ENCODE measurements at places on chromosomes 11 and 22.

DNA sequence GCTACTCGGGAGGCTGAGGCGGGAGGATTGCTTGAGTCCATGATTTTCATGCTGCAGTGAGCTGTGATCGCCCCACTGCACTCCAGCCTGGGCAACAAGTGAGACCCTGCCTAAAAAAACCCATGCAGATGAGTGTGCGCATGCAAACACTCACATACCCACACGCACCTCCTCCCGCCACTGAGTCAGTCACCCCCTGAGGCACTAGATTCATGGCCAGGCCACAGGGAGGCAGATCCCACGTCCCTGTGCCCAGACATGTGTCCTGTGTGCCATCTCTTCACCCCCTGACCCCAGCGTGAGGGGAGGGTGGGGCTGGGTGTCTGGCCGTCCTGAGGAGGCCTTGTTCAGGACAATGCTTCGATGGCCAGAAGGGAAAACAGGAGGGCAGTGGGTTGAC lies 15.5 kb downstream of the RELT start:
- no peak for DNase-seq

GRCh38 chr11:79129702-79130101 lies 311.1 kb downstream of the TENM4 start:
- DNase-seq, result no peak

DNA sequence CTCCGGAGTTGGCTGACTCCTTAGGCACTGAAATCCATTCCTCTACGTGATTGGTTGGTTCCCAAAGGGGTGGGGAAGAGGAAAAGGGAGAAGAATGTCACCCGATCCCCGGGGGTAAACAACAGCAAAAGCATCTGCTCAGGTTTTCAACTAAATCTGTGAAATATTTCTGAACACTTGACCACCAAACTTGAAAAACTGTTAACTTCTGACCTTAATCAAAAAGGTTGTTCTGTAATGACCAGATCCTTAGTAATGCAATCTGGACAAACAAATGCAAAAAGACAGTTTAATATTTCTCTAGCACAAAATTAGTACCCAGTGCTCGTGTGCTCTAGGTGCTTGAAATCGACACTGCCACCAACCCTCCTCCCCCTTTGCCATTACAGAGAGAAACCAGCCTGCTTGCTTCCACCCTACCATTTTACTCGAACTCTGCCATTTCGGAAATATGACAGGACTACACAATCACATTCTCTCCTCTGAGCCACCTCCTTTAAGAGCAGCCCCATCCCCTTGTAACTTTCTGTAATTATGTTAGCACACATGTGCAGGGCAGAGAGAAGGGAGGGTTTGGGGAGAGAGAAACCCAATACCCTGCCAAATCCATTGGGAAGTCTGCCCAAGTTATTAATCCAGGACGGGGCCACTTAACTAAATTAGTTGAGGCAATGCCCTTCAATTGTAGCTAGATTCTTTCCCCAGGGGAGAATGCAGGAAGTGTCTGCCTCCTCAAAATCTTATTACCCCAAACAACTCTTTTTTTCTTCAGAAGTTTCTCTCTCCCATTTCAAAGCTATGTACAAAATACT lies 113.8 kb downstream of the RBFOX2 start:
- no peak for DNase-seq

GRCh38 chr11:17508306-17508705 lies 31.7 kb upstream of the ABCC8 start:
- DNase-seq, result no peak

- DNase-seq, result no peak
These were observed 8.1 kb downstream of the APIP start for GRCh38 chr11:34907934-34908593.

- DNase-seq, result no peak
These were observed 1.2 kb downstream of the GPR83 start for GRCh38 chr11:94400050-94400449.

DNA sequence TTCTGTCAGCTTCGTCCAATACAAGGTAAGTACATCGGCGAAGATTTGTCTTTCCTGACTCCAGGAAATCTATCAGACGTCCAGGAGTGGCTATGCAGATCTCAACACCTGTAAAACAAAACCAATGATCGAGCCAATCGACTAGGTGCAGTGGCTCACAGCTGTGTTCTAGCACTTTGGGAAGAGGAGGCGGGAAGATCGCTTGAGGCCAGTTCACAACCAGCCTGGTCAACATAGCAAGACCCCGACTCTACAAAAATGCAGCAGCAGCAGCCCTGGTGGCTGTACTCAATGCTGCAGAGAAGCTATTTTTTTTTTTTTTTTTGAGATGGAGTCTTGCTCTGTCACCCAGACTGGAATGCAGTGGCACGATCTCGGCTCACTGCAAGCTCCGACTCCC lies 11.2 kb downstream of the DDX17 start:
- no peak for DNase-seq

DNA sequence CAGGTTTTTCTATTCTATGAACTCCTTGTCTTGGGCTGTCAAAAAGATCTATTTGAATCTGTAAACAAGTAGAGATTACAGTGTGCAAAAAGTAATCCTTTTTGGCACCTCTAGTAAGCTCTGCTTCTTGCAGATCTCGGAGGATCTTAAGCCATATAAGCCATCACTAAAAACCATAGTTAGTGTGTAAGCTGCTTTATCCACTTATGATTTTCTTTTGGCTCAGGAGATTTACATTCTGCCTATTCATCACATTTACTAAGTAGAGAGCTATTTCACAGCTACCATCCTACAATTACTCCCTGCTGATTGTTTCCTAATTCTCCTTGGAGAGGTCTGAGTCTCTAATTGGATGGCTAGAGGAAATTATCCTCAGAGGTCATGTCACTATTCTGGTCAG lies 385.7 kb downstream of the AASDHPPT start:
- DNase-seq, result no peak

DNA sequence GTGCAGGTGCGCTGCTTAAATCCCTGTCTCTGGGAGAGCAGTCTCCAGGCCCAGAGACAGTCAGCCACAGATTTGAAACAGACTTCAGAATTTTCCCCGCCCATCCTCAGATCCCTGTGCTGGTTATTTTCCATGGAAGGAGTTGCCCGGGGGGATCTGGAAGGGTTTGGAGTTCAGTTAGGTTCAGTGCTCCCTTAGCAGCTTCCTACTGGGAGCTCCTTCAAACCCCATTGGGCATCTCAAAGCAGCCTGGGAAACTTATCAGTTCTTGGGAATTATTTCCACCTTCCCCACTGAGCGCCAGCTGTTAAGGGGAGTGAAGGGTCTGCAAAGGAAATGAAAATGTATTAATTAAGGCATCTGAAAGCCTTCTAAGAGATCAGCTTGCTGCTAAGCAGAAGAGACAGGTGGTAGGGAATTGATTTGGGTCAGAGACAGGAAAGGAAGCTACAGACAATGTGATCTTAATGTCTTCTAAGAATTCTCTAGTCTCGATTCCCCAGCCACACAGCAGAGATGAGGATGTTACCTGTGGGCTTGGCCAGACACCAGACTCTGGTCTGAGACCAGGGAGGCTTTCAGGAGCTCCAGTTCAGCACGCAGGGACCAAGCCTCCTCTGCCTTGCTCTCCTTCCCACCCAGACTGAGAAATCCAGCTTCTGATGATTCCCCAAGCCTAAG lies 106.2 kb upstream of the TBCEL start:
- DNase-seq, result no peak

- DNase-seq, result no peak
These were observed 7.5 kb upstream of the SOX10 start for GRCh38 chr22:37991731-37992442.

- no peak for DNase-seq
These were observed 12.6 kb downstream of the HIPK3 start for GRCh38 chr11:33269822-33270221.

DNA sequence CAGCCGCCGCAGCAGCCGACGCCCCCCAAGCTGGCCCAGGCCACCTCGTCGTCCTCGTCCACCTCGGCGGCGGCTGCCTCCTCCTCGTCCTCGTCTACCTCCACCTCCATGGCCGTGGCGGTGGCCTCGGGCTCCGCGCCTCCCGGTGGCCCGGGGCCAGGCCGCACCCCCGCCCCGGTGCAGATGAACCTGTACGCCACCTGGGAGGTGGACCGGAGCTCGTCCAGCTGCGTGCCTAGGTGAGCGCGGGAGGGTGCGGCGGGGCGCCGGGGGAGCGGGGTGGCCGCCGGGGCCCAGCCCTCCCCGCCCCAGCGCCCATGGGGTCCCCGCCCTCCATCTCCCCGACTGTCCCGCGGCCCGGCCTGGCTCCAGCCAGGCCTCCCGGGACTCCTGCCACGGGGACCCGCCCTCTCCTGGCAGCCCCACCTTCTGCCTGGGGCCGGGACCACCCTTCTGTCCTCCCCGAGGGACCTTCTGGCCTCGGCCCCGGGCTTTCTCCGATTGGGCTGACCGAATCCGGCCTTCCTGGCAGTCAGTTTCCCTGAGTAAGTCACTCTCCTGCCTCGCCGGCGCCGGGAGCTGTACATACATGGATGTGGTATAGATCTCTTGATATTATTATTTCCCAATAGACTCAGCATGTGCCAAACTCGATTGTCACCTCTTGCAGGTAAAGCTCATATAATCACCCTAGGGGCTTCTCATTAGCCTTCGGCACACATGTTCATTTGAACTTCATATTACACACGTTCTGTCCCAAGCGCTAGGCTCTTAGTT lies 720 bp downstream of the PACS1 start:
- no peak for DNase-seq

DNA sequence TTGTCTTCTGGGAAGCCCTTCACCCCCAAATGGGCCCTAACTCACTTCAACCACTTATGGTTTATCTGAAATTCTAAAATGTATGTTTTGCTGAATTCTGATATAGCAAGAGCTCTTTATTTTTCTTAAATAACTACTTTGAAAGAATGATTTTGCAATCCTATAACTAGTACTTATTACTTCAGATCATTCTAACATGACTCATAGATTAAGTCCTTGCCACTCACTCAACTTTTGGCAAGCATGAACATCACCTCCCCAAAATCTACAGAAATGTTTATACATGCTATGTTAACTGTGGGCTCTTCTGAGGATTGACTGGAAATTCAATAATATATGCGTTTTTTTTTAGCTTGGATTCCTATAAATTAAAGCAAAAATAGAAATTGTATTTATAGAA lies 367.4 kb upstream of the FAT3 start:
- no peak for DNase-seq

GRCh38 chr11:10686311-10686710 lies 7.2 kb downstream of the IRAG1 start:
- DNase-seq, result no peak

- DNase-seq, result no peak
These were observed 8.0 kb downstream of the POLD4 start for GRCh38 chr11:67345247-67345919.

GRCh38 chr11:124535552-124536232 lies 7.8 kb downstream of the OR8B12 start:
- no peak for DNase-seq

- no peak for DNase-seq
These were observed 25.3 kb upstream of the PIK3C2A start for GRCh38 chr11:17233101-17233500.
